ENCODE measurements at places on chromosomes 1 and 21.

GRCh38 chr1:196114193-196114592 lies 494.0 kb downstream of the KCNT2 start:
- DNase-seq = no peak

- DNase-seq = no peak
Observed at GRCh38 chr21:44603109-44603875, 2.9 kb downstream of the KRTAP10-7 start.

DNA sequence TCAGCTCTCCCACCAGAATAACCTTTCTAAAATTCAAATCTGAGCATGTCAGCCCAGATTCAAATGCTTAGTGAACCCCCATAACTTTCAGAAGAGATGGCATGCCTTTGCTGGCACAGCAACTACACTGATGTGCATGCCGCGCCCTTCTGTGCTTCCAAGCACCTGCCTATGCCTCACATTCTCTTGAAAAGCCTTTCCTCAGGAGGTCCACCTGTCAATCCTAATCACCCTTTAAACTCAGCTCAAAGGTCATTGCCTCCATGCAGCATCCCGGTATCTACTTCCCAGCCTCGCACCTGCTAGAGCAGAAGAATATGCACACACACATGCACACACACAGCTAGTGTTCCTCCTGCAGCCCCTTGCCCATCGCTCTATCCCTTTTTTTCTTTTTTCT lies 5.2 kb upstream of the S100A2 start:
- no peak for DNase-seq

DNA sequence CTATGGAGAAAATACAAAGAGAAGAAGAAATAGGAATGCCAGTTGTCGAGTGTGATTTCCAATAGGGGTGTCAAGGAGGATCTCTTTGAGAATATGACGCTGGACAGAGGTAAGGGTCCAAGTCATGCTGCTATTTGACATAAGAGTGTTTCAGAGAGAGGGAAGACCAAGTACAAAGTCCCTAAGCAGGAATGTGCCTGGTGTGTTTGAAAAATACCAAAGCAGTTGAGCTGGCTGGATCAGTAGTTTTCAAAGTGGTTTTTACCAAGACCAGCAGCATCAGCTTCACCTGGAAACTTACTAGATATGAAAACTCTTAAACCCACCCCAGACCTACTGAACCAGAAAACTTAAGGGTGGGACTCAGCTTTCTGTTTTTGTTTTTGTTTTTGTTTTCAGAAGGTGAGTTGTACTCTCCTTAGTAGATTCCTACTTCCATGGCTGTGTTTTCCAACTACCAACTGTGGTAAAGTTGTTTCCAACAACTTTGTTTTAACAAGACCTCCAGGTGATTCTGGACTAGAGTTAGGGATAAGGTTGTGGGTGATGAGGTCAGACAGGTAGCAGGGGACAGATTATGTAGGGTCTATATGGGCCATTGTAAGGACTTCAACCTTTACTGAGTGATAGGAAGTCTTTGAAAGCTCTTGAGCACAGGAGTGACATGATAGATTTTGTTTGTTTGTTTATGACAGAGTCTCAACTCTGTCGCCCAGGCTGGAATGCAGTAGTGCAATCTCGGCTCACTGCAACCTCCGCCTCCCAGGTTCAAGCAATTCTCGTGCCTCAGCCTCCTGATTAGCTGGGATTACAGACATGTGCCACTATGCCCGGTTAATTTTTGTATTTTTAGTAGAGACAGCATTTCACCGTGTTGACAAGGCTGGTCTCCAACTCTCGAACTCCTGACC lies 7.3 kb upstream of the GJA9 start:
- no peak for DNase-seq

GRCh38 chr1:78003070-78003746 lies 1.5 kb upstream of the DNAJB4 start:
- no peak for DNase-seq

- no peak for DNase-seq
Observed at GRCh38 chr1:201265756-201266155, 17.6 kb upstream of the PKP1 start.

DNA sequence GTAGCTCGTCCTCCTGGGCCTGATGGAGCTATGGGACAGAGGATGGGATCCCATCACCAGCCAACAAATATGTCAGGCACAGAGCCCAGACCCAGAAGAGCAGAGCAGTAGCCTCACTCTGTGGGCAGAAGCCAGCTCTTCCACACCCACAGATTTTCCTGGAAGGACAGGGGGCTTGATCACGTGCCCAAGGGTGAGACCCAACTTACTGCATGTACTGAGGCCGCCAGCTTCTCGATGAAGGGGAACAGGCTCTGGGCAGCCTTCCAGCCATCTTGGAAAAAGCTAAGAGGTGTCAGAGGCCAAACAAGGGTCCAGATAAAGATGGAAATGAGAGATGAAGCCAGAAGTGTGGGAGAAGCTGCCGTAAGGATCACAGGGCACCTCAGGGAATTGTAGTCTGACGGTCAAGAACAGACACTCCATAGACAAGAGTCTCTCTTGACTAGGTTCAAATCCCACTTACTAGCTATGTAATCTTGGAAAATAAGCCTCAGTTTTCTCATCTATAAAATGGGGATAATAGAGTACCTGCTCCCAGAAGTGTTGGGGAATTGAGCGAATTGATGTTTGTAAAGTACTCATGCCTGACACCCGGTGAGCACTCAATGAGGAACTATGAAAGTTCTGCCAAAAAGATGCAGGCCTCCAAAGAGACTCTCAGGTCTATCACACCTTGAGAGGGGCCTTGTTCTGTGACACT lies 17.0 kb upstream of the TCEA3 start:
- no peak for DNase-seq

DNA sequence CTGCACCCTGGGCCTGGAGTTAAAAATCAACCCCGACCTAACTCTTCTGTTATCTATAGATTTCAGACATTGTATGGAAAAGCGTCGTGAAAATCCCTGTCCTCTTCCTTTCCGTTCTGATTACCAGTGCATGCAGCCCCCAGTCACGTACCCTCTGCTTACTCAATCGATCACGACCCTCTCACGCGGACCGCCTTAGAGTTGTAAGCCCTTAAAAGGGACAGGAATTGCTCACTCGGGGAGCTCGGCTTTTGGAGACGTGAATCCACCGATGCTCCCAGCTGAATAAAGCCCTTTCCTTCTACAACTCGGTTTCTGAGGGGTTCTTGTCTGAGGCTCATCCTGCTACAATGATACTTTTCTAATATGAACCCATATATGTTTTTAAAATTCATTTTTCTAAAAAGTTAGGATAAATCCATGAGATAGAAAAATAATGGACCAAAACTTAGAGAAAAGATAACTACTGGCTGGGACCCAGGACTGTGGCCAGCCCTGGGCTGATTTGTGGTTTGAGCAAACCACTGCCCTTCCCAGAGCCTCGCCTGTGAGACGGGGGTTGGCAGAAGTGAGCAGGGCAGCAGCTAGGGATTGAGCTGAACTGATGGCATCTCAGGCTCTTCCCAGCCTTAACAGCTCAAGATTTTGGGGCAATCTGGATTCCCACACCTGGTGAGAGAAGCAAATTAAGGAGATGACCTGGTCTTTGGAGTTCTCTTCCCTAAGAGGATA lies 5.0 kb downstream of the UQCRHL start:
- DNase-seq = no peak

DNA sequence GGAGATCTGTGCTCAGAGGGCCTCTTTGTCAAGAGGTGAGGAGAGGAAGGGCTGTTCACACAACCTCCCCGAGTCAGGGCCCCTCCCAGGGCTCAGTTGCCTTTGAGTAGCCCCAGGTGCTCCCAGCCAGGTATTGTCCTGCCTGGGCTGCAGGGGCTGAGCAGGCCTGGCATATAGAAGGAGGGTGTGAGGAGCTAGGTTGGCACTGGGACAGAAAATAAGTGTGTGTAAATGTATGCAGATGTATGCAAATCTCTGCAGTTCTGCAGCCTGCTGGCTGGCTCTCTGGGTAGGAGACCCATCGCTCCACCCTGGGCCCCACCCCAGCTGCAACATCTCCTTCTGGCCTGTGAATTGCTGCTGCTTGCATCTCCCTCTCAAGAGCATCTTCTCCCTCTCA lies 52.4 kb downstream of the NAV1 start:
- DNase-seq = no peak

- DNase-seq = no peak
Observed at GRCh38 chr1:5410652-5411051, 581.6 kb downstream of the NPHP4 start.

- DNase-seq = no peak
Observed at GRCh38 chr1:209884249-209884648, 53.8 kb upstream of the SYT14 start.

DNA sequence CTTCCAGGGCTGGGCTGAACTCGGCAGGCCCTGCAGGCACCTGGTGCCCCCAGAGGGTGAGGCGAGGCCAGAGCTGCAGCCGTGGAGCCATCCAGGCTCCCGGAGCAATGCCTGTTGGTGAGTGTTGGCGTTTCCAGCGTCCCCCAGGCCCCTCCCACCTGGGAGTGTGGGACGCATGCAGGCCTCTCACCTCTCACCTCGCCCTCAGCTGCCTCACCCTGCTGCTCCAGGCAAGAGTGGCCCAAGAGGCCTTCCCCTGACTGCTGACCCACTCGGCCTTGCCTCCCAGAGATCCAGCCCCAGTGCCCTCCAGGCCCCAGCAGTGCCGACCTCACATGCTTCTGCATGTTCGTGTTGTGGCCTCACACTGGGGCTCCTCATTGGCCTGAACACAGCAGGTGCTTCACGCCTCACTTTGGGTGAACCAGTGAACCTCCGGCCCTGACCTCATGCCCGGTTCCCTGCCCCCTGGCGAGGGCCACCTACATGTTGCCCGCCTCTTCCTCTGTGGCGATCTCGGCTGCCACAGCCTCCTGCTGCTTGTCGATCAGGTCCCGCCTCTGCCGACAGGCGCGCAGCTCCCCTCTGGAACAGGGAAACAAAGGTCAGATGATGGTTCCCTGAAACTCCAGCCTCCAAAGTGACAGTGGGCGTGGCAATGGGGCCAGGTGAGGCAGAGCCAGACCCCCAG lies 17.0 kb downstream of the CFAP74 start:
- DNase-seq = no peak

DNA sequence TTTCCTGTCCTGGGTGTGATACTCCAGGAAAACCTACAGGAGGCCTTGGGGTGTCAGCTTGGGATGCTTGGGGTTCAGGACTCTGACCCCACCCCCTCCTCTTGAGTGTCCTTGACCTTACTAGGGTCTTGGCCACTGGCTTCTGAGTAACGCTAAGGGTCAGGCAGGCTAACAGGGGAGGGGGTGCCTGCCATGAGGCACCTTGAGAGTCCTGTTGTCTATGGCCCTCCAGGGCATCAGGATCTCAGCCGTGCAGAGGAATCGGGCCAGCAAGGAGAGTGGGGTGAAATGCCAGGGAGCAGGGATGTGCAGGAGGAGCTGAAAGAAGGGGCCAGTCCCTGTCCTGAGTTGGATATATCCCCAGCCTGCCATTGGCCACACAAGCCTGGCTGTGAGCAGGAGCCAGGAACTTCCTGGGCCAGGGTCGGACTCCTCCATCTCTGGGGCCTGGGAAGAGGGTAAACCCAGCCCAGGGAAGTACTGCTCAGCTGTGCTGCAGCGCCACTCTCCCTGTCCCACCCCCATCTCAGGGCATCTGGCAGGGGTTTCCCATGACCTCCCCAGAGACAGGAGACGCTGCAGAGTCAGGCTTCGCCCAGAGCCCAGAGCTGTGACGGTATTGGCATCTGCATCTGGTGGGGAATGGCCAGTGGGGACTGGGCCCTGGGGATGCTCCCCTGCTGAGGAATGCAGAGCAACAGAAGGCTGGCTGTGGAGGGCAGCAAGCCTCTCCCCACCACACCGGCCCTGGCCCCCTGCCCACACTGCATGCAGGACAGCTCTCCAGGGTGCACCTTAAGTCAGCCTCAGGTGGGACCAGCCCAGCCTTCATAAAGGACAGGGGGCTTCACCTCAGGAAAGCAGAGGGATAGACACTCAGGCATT lies 6.3 kb downstream of the KIF21B start:
- no peak for DNase-seq

DNA sequence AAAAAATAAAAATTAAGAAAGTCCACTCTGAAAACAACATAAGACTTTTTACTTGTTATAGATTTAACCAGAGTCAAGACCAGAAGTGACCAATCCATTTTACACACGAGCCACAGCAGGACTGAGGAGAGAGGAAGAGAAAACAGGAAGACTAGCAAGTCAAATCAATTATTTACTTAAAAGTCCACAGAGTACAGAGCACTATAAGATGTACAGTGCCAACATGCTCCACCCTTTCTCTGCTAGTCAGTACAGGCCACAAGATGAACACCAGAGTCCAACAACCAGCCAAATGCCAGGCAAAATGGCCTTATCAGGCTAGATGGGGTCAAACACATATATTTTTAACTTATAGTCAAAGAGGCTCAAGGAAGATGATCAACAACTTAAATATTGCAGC lies 19.5 kb downstream of the LUZP1 start:
- DNase-seq = no peak

DNA sequence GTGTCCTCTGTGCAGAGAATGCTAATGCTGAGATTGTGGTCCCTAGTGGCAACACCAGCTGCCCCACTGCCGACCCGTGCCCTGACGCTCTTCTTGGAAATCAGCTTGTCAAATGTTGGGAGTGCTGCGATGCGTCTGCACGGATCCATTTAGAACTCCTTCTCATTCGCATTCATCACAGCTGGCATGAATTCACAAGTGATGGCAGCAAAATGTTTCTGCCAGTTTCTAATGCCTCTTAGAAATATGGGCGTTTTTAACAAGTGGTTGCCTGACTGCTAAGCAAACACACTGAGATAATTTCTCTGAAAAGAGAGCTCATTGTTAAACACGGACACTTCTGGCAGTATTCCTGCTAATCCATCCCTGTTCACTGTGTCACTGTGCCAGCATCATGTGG lies 131.9 kb upstream of the KCNJ6 start:
- no peak for DNase-seq

DNA sequence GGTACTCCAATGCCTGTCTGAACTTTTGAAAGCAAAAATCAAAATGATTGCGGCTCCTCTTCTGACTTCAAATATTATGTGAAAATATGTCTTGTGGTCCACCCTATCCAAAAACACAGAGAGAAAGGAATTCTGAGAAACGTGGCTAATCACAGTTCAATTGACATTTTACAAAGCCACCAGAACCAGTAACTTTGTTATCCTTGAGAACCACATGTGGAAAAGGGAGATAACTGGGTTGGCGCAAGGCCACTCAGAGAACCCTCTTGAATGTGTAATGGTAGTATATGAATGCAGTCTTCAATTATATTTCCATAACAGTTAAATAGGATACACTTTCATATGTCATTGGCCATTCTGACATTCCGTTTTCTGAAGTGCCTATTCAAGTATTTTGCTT lies 1030.0 kb upstream of the TMPRSS15 start:
- no peak for DNase-seq

DNA sequence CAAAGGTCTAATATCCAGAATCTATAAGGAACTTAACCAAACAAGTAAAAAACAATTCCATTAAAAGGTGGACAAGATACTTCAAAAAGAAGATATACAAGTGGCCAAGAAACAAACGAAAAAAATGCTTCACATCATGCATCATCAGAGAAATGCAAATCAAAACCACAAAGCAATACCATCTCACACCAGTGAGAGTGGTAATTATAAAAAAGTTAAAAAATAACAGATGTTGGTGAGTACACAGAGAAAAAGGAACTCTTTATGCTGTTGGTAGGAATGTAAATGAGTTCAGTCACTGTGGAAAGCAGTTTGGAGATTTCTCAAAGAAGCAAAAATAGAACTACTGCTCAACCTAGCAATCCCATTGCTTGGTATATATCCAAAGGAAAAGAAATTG lies 218.6 kb downstream of the SLC44A5 start:
- DNase-seq = no peak

All from left hindlimb (tissue), 1 donor.